Lower leg skin (tissue), 4 donors: ENCODE measurements at places on chromosomes 4 and X. TPM values are rescaled to one million over a fixed set of nuclear protein-coding genes. Genes with fewer than 3 reads are reported as not detected.

- no peak for DNase-seq
Measured at GRCh38 chrX:107360788-107361360, 88.6 kb upstream of the FRMPD3 start.

DNA sequence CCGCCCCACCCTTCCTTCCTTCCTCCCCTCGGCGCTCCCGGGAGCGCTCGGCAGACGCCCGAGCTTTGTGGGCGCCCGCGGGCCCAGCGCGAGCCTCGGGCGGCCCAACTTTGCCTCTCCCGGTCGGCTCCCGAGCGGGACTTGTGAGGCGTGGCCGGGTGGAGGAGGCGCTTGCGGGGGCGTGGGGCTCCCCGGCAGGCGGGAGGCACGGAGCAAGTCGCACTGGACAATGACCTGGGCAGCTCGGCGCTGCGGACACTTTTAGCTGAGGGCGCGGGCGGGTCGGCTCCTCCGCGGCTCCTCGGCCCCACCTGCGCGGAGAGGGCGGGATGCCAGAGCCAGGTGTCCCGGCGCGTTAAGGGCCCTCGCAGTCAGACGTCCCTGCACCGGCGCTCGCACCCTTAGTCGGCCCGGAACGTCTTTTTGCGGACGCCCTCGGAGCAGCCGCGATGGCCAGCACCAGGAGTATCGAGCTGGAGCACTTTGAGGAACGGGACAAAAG lies 385 bp downstream of the DCLK2 start:
- peak; percentile 92 for DNase-seq

DNA sequence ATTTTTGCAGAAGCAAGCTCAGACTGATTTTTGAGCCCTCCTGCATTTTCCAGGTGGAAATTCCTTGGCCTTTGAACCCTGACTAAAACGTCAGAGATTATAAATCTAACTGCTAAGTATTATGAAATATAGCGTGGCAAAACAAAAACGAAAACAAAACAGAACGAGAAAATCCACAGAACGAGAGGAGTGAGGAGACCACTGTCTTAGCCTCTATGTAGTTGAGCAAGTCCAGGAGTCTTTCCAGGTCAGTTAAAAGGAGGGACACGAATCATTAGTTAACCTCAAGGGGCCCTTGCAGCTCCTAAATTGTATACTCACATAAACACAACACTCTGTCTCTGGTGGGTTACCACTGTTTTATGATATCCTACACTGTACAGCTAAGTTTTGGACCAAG lies 80.2 kb downstream of the SYNPO2 start:
- no peak for DNase-seq

DNA sequence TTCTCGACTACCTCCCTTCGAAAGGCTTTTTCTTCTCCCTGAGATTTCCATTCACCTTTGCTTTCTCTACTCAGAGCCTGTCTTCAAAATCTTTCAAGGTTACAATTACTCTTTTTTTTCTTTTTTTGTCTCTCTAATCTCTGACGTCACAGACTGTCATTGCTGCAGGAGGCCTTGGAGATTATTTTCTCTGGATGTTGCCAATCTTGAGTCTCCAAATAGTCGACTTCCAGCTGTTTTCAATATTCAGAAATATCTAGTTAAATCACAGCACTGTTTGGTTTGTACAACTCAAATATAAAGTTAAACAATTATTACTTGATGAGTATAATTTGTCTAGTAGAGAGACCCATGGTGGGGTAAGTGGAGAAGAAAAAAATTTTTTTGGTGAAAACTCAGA lies 359.0 kb upstream of the BOD1L1 start:
- no peak for DNase-seq

DNA sequence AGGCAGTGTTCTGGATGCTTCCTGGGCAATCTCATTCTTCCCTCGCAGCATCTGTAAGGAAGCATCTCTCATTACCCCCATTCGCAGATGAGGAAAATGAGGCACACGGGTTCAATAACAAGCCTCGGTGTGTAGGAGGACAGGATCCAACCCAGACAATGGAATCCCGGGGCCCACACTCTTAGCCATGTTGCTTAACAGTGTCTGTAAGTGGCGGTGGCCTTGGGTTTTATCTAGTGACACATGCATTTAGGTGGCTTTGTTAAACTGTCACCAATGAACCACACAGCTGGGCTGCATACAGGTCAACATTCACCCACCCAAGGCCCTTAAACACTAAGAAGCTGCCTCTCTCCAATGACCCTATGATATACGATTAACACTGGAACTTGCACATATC lies 22.6 kb downstream of the RELL1 start:
- no peak for DNase-seq

GRCh38 chr4:109294006-109294405 lies 8.5 kb downstream of the COL25A1 start:
- no peak for DNase-seq

- peak; percentile 95 for DNase-seq
Measured at GRCh38 chr4:1009542-1010394, 1.7 kb upstream of the FGFRL1 start.

The TCEAL7 gene
- 1.8 TPM for total RNA-seq
